IMR-90 (cell line): ENCODE measurements at places on chromosomes 5 and 9. TPM values are rescaled to one million over a fixed set of nuclear protein-coding genes. Genes with fewer than 3 reads are reported as not detected.
A peak's percentile ranks its signal among the peaks of the same experiment; 100 is the strongest.

DNA sequence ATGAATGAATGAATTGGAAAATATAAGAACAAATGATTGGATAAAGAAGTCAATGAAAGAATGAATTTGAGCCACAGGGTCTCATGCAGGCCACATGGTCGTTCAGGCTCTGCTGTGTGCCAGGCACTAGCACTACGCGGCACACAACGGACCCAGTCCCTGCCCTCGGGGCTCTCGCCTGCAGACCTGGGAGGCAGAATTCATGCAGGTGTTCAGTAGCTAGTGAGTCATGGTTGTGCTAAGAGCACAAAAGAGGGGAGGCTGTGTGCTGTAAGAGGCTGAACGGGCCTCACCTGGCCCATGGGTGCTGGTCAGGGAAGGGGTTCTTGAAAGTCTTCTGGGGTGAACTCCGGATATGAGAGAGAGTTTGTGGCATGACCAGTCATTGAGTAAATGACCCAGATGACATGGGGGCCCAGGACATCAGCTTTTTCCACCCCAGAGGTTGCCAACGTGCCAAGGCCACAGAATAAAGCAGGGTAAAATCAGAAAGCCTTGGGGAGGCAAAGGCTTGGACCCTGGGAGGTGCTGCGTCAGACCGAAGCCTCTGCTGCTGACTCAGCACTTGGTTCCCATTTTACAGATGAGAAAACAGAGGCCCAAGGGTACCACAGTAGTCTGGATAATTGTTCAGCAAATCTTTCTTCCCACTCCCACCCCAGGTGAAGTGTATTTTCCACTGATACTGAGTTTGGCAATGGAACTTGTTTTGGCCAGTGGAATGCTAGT lies 264.3 kb upstream of the MVB12B start:
- no peak for DNase-seq

DNA sequence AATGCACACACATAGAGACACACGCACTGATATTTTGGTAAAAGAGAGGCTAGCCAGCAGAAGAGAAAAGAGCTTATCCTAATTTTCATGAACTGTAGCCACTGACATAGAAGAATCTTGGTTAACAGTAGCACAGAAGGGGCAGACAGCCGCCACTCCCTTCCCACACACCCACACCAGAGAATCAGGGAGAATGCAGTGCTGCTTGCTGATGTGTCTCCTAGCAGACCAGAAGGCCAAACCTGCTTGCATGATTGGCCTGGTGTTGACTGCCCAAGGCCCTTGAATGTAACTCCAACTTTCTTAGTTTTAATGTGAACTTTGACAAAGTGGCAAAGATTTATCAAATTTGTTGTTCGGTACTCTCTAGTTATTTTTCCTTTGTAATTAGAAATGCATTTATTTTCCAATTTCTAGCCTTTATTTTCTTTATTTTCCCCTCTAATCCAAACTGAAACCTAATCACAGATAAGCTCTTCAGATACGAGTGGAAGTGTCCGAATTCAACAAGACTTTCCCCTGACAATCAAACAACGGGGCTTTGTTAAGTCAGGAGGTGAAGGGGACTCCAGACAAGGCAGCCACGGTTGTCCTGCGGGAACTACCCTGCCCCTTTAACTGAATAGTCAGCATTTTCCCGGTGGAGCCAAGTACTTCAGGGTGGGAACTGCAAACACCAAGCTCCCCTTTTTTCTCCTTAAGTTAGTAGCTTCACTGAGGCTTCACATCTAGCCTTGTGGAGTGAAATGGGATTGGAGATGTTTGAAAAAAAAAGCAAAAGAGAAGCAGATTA lies 81.9 kb upstream of the CTSL start:
- DNase-seq: no peak

GRCh38 chr9:81619353-81620001 lies 69.9 kb downstream of the TLE1 start:
- DNase-seq: peak; percentile 98

GRCh38 chr5:136309932-136310598 lies 55.3 kb downstream of the TRPC7 start:
- no peak for DNase-seq

- no peak for DNase-seq
Measured at GRCh38 chr5:140318792-140319191, 15.9 kb upstream of the PFDN1 start.

DNA sequence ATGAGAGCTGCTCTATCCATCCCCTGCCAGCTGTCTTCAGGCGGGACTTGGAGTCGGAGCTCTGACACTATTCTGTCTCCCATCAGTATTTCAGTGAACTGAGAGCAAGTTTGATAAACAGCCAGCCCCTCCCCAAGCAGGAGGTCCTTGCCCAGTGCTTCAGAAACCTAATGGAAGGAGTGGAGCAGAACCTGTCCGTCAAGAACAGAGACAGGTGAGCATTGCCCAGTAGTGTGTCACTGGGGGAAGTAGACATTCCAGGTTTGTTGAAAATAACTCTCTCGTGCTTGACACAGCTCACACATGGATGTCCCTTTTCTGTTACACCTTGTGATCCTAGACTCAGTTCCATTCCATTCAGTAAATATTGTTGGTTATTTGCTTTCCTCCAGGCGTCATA lies 13.2 kb upstream of the TLX3 start:
- no peak for DNase-seq

- DNase-seq: no peak
Measured at GRCh38 chr5:14145435-14146334, 2.5 kb downstream of the TRIO start.

DNA sequence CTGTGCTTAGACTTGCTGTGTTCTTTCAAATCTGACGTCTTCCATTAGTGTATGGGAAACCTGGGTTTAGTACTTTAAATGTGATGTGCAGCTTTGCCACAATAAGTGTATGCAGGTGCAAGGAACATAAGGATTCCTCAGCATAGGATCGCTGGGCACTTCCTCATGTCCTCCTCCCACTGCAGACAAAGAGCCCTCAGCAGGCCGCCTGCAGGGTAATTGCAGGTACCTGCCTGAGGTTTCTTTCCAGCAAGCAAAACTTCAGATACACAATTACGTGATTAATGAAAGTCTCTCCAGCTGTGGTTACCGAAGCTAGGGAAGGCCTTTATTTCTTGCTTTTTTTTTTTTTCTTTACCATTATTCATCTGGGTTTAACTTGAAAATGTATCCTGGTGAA lies 233.1 kb downstream of the RFK start:
- DNase-seq: peak; percentile 1

DNA sequence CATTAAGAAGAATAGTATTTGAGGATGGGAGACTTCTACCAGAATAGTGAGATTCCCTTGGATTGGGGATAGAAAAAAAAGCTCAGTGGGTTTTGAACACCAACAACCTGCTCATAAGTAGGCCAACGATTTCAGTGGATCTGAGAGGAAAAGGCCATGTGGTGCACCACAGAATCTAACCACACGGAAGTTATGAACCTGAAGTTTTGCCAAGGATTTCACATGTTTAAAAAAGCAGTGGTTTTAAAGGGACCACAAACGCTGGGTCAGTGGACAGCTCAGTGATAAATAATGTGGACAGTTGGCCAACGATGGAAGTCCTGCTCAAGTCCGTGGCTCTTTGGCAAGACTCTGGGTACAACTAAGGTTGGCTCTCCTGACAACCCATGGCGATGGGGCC lies 107.2 kb upstream of the TXNDC8 start:
- peak; percentile 86 for DNase-seq

GRCh38 chr9:129626625-129627284 lies 792 bp downstream of the NTMT1 start:
- DNase-seq: peak; percentile 92

DNA sequence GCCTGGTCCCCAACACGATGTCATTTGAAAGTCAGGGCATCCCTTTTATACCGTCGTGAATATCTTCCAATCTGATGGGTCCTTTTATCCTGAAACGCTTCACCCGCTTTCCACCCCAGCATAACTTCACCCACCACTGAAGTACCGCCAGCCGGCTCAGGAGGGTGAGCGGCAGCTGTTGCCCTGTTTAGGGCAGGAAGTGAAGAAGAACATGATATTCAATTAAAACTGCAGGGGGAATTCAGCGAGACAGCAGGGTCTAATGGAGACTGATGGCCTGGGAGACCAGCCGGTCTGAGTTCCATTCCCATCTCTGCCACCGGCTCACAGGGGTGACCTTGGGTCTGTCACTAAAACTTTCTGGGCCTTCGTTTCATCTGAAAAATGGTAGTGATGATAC lies 68.2 kb upstream of the EGFLAM start:
- no peak for DNase-seq

DNA sequence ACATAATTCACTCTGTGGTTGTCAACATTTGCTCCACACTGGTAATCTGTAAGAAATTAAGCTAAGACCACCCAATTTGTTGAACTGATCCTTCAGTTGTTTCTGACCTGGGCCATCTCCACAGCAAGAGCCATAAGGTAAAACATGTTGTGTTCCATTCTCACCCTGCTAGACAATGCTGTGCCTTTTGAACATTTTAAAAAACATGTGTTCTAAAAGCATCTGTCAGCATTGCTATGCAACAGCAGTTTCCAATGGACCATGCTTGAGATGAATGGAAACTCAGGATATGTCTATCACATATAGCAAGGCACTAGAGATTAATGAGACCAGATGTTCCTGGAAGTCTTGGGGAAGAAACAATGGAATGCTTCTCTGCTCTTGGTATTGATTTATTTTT lies 455.1 kb upstream of the RGMB start:
- DNase-seq: no peak

GARIN3 gene
- not detected in 2 replicates for total RNA-seq

GABRB2 gene
- not detected in 2 replicates for total RNA-seq

PRLR gene
- total RNA-seq: 0.54 and 0.56 TPM in 2 replicates

ELL2 gene
- 92.5 and 137 TPM in 2 replicates for total RNA-seq

DMRT2 gene
- total RNA-seq: not detected in 2 replicates

RNF183 gene
- not detected in 2 replicates for total RNA-seq

AK1 gene
- 44.8 and 51.4 TPM in 2 replicates for total RNA-seq

NME5 gene
- under 0.01 and 0.18 TPM in 2 replicates for total RNA-seq
